ENCODE measurements at places on chromosomes 12 and 14.

DNA sequence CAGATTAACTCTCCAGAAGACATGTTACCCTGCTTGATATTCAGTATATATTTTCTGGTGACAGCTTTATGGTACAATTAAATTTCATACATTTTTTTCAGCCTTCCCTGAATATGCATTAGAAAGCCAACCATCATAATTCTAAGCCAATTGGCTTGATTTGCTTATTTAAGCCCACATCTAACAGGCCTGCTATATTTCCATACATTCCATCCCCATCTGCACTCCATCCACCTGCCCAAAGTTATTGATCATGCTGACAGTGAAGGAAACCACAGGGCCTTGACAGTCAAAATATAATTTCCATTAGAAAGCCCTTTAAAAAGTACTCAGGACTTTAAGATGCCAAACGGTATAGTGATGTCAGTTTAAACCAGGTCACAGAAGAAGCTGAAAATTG lies 164.3 kb downstream of the GXYLT1 start:
- DNase-seq: peak; percentile 31

DNA sequence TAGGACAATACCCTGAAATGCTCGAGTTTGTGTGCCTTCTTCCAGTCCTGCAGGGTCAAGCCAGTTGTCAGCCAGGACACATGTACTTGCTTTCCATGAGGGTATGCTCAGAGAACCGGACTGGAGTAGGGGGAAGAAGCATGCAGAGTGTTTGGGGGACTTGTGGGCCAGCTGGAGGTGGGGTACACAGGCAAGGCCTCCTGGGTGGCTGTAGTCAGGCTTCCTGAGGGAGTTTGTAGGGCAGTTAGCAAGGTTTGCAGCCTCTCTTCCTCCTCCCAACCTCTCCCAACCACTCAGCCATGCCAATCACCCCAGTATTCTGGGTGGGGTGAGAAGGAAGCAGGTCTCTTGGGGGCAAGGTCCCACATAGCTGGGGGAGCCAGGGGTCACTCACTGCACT lies 47.0 kb upstream of the RHOJ start:
- no peak for DNase-seq

DNA sequence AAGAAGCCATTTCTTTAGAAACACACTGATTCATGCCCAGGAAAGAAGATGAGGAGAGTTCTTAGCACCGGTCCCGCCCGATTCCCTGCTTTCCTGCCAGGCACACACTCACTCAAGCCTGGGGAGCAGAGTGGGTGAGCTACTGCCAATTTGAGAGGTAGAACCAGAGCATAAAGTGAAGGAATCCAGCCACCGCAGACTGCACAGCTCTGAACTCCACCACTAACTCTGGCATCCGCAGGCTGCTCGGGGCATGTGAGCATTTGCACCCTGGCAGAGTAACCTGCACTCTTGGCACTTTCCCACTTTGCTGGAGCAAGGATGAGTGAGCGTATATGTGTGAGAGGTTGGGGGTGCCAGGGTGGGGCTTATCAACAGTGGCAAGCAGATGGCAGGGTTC lies 4.0 kb upstream of the SYNDIG1L start:
- no peak for DNase-seq

DNA sequence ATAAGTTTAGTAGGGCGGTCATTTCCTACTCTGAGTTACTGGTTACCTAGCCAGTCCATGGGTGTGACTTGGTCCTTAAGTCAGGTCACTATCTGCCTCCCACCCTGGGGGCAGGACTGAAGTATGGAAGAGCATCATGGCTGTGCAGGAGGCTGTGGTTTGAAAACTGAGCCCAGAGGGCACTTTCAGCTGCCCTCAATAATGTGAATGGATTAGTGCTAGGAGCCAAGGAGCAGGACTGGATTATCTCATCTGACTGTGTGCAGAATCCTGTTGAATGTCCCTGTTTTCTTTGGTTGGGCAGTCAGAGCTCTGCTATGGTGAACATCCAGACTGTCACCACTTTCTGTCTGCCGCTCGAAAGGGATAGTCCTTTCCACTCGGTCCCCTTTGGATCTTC lies 1.6 kb downstream of the ATXN7L3B start:
- no peak for DNase-seq

DNA sequence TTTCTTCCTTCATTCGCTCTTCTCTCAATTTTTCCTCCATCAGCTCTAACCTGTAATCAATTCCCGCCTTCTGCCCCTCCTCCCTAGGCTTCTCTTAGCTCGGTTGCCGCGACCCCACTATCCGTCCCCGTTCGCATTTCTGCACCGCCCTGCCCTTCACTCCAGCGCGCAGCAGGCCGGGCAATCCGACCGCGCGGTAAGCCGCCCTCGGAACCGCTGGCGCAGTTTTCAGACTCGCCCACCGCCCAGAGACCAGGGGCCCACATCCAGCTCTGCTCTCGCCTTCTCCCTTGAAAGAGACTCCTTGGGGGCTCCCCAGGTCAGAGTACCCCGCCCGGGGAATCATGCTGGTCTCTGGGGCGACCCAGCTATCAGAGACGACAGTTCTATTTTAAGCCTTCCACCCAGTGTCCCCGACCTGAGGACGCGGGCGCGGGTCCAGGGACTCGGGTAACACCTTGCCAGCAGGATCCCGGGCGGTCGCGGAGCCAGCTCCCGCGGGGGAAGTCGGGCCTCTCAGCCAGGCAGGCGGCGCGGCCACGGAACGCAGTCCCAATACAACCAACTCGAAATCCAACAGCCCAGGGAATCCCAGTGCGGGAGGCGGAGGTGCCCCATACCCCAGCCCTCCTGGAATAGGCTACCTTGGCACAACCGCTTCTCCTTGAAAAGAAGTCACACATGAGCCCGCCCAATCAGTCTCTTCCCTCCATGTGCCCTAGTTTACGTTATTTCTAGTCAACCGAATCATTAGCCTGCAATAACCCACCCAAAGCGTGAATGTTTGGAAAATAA lies 5.7 kb upstream of the SLC38A4 start:
- DNase-seq: no peak

DNA sequence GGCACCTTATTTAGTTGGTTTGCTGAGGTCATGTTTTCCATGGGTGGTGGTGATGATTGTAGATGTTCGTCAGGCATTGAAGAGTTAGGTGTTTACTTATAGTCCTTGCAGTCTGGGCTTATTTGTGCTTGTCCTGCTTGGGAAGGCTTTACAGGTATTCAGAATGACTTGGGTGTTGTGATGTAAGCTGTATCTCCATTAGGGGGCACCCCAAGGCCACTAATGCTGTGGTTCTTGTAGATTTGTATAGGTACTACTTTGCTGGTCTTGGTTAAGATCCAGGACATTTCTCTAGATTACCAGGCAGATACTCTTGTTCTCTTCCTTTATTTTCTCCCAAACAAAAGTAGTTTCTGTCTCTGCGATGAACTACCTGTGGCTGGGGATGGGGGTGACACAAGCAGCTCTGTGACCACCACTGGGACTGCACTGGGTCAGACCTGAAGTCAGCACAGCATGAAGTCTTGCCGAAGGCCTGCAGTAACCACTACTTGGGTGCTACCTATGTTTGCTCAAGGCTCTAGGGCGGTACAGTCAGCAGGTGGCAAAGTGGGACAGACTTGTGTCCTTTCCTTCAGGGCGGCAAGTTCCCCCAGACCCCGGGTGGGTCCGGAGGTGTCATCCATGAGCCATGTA lies 35.8 kb upstream of the FBXO33 start:
- DNase-seq: peak; percentile 49

- DNase-seq: no peak
Observed at GRCh38 chr14:24274101-24274543, 2.7 kb upstream of the RABGGTA start.

- DNase-seq: no peak
Observed at GRCh38 chr12:41532072-41532471, 344.0 kb downstream of the PDZRN4 start.

GRCh38 chr14:55449116-55449515 lies 8.7 kb upstream of the TBPL2 start:
- no peak for DNase-seq

DNA sequence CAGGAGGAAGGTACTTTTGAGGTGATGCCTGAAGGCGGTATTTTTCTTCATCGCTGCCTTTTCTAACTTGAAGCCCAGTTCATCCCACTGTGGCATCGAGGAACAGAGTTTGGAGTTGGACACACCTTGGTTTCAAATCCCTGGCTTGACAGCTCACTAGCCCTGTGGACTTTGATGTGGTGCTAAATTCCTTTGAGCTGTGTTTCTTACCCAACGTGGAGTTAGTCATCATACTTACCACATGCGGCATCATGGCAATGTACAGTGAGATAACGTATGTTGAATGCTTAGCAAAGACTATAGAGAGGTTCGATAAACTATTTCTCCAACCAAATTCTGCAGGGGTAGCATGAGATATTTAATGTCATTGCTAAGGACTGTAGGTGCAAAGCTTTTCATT lies 3.4 kb downstream of the PLEKHG3 start:
- DNase-seq: no peak

DNA sequence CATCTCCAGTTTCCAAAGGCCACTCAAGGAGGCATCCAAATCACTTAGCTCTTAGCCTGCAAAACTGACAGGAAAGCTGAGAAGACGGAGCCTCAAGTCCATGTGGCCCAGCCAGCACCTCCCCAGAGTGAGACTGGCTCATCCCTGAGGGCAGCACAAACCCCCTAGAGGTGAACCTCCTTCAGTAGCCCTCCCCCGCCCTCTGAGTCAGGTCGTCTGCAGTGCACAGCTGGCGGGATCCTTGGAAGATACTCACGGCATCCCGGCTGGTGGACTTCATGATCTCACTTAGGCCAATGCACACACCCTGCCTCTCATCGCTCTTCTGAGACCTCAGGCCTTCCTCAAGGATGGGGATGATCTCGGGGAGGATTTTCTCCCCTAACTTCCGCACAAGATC lies 24.1 kb upstream of the RAB35 start:
- no peak for DNase-seq

GRCh38 chr14:80223696-80224465 lies 12.6 kb upstream of the DIO2 start:
- no peak for DNase-seq

DNA sequence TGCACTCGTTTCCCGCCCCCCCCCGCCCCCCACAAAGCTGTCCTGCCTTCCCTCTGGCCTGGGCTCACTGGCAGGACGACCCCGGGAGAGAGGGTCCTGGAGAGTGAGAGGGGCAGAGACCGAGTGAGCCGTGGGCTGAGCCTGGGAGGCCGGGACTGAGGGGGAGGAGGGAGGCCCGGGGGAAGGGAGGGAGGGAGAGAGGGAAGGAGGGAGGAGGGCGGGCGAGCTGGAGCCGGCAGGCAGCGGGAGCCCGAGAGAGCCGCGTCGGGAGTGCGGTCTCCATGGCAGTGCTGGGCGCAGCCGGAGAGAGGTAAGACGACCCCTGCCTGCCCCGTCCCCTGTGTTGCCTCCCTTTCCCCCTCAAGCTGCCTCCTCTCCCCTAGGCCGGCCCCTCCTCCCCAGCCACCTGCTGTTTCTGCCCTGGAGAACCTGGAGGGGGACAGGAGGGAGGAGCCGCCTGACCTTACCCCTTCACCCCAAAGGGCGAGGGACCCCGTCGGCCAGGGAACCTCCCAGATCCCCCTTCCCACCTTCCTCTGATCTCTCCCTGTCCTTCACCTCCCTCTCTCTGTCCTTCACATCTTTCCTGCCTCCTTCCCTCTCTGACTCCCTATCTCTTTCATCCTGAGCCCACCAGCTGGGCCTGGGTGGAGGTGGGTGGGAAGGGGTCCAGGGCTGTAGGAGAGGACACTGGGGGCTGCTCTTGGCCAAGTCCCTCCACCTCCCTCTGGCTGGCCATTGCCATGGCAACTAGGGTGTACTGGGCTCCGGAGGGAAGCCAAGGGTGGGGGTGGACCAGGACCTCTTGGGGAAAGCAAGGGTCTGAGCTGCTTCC lies at the start of gene GPR162:
Gene GPR162 (plus strand): TSS at position 231 of the 835 bp plus-strand sequence. CDS start 2,078 bp downstream, outside the sequence.
- peak; percentile 50 for DNase-seq

GRCh38 chr12:95411466-95411865 lies 62.5 kb upstream of the METAP2 start:
- peak; percentile 73 for DNase-seq

DNA sequence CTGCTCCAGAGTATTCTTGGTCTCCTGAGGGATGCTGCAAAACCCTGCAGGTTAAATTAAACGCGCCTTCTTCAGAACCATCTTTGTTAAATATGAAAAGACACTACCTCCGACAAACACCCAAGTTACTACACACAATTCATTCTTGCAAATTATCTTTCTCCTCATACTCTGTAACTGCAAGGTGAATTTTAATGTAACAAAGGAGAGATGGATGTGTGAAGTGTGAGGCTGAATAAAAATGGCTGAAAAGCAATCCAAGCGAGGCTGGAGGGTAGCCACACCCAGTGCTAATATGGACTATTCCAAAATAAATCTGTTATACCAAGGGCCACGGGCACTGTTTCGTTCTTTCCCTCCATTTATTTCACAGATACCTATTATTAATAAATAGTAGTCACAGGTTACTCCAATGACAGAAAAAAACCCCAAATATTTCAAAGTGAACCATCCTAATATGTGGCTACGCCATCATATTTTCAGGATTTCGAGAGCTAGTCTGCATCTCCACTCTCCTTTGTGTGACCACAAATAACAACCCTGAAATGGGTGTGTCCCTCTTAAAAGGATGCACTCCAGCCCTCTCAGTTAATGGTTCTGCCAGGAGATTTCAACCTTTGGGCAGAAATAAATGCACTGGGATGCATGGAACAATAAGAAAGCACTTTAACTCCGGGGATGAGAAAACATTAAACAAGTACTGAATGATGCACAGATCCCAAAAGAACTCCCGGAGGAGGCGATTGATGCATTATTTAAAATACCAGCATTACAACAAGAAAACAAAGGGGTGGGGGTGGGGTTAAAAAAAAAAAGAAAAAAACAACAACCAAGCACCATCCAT lies 53.1 kb upstream of the CCDC175 start:
- DNase-seq: no peak
